ENCODE measurements at places on chromosomes 4 and X.

- no peak for DNase-seq
These were observed 315.3 kb downstream of the PTTG2 start for GRCh38 chr4:38275331-38276100.

DNA sequence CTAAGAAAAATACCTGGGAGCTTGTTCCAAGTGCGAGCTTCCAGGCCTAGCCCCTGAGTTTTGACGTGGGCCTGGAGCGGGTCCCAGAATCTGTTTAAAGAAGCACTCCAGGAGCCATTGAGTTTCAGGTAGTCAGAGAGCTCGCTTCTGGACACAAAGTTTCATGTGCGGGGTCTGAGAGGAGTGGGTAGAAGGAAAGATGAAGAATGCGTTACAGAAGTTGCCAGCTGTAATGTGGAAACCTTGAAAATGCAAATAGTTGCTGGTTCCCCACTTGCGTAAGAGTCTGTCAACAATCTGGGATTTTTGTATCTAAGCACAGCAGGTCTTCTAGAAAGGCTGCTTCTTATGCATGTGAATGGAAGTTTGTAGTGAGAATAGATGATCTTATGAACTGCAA is 77.5 kb upstream of the CLCN4 start:
- DNase-seq, result no peak

DNA sequence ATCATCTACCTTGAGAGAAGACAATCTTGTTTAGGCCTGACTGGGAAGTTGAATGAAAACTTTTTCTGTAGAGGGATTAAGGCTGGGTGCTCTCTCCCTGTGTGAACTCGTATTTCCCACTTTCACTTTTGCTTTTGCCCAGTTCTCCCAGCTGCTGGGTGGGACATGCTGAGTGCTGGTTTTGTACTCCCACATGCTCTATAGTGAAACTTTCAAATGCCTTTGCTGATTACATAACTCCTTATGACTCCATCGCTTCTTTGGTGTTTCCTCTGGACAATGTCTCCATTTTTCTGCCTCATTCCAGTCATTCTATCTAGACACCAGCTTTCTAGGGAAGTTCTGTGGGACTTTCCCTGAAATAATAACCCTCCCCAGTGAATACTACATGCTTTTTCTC is 100.5 kb downstream of the CLNK start:
- no peak for DNase-seq

GRCh38 chr4:183322326-183322725 is at the start of gene CLDN24:
CLDN24 (minus strand) TSS chr4:183322426; CDS start chr4:183322426, 0 bp downstream.
- no peak for DNase-seq

- no peak for DNase-seq
These were observed 1316.3 kb downstream of the STIM2 start for GRCh38 chr4:28176942-28177341.
